Putamen (tissue), 1 donor: ENCODE measurements at places on chromosomes 12 and 14.

DNA sequence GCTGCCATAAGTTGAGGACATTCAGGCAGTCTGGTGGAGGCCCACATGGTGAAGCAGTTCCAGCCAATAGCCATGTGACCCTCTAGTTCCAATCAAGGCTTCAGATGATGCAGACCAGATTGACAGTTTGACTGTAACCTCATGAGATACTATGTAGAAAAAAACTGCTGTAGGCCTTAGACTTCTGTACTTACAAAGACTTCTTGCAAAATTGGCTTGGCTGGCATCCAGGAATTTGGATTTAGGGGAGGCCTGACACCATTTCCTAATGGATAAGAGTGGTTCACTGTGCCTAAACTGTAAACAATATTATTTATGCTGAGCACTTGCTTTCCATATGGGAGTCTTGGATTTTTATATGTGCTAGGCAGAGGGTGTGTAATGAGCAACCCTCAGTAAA is 76.4 kb downstream of the RGS6 start:
- no peak for DNase-seq

DNA sequence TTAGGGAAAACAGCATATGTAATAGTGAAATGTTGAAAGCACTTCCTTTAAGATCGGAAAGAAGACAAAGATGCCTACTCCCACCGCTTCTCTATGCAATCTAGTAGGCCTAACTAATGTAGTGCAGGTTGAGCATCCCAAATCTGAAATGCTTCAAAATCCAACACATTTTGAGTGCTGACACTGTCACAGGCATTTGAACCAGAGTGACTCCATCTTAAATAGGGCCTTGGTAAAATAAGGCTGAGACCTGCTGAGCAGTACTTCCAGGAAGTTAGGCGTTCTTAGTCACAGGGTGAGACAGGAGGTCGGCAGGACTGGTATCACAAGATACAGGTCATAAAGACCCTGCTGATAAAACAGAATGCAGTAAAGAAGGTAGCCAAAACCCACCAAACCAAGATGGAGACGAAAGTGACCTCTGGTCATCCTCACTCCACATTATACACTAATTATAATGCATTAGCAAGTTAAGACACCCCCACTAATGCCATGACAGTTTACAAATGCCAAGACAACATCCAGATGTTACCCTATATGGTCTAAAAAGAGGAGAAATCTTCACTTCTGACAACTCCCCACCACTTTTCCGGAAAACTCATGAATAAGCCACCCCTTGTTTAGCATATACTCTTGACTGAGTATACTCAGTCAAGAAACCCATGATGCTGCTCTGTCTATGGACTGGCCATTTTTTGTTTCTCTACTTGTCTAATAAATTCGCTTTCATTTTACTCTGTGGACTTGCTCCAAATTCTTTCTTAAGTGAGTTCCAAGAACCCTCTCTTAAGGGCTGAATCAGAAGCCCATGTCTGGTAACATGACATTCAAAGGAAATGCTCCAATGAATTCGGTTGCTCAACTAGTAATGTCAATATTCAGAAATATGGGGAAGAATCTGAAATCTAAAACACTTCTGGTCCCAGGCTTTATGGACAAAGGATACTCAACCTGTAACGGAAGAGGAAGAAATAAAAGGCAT is 47.1 kb upstream of the MTERF2 start:
- no peak for DNase-seq

- no peak for DNase-seq
Observed at GRCh38 chr12:110677206-110677911, 11.6 kb downstream of the HVCN1 start.

DNA sequence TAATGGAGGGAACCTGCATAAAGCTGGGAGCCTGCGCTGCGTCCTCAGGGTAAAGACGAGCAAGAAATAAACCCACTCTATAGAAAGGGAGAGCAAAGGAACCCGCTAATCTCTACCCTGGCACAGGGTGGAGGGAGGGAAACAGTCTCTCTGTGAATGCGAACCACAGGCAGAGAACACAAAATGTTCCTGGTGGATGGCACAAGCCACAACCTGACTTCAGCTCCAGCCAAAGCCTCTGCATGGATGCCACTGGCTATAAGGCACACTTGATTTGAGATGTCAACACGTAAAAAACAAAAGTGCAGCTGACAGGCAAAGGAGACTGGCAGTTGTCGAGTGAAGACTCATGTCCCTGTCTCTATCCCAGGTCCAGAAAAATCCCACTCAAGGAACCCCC is 32.4 kb downstream of the CHGA start:
- DNase-seq, result no peak

DNA sequence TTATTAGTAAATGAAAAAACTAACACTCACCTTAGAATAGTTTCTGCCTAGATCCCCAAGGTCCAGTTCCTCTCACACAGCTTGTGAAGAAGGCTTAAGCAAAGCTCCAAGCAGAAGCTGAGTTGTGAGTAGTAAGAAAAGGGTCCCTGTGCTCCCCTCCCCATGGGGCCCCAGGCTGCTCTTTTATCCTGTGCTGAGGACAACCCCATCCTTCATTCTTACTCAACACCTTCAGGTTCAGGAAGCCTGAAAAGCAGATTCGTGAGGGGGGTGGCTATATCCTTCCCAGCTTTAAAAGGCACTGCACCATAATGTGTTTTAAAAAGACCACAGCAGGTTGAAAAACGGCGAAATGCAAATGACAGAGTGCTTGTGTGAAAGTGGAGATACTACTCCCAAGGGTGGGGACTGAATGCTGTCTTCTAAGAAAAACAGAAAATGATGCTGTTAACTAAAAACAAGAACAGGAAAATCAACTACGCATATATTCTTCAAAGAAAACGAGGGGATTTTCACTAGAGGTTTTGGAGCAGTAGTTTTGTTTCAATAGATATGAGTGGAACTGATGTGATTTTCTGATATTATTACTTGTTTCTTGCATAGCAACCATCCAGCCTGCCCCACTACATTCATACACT is 182.7 kb downstream of the KTN1 start:
- no peak for DNase-seq

- no peak for DNase-seq
Observed at GRCh38 chr12:30909349-30910037, 17.1 kb upstream of the TSPAN11 start.

- no peak for DNase-seq
Observed at GRCh38 chr14:55973285-55973800, 144.9 kb upstream of the PELI2 start.

- DNase-seq, result no peak
Observed at GRCh38 chr14:96805956-96806355, 8.8 kb downstream of the VRK1 start.

GRCh38 chr14:54766276-54767138 is 136.1 kb downstream of the GCH1 start:
- DNase-seq, result no peak

- DNase-seq, result no peak
Observed at GRCh38 chr14:41482861-41483260, 123.8 kb upstream of the LRFN5 start.

DNA sequence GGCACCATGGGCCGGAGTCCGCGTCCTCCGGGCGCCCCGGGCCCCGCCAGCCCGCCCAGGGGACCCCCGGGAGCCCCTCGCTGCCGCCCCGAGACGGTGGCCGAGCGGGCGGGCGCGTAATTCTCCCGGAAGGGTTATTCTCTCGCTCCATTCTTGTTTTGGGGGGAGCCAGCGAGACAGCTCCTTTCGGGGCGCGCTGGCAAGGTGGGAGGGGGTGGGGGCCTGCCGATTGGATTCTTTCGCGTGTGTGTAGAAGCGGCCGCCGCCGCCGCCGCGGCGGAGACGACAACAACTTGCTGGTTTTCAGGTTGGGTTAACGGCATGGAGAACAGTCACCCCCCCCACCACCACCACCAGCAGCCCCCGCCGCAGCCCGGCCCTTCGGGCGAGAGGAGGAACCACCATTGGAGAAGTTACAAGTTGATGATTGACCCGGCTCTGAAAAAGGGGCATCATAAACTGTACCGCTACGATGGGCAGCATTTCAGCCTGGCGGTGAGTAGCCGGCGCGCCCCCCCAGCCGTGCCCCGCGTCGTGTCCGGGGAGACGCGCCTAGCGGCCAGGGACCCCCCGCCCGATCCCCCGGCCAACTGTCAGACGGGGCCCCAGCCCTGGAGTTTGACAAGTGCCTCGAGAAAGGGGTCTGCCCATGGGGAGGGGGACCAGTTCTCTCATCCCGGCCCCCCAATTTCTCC is 755 bp downstream of the SETD1B start:
- DNase-seq, result no peak

- DNase-seq, result no peak
Observed at GRCh38 chr14:87108726-87109125, 884.3 kb downstream of the GALC start.

DNA sequence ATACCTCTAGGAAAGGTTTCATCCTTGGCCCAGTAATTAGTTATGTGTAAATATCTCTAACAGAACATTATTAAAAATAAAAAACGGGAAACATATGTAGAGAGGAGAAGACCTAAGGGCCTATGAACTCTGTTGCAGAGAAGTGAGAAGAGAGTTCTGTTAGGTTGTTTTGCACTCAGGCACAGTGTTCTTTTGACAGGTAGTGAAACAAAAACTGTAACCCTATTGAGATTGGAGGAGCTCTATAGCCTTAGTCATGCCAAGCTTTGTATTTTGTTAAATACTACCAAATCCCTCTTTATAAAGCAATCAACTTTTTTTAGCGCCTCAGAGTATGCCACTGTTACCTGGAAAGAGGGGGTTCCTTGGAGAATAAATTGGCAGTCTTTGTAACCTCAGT is 77.6 kb downstream of the CNTN1 start:
- no peak for DNase-seq

GRCh38 chr12:58924652-58925051 is 4.3 kb upstream of the LRIG3 start:
- DNase-seq, result no peak

DNA sequence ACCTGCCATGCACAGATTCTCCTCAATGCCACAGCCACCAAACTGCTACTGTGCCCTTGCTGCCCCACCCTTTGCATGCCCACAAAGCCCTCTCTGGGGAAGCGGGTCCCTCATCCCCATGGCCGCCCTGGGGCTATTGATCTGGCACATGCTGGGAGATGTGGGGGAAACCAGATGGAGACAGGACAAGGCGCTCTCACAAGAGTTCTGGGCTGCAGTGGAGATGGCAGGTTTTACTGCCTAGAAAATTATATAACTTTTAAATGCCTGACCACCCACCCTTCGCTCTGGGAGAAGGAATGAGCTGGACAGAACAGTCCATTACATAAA is 10.6 kb upstream of the PIP4K2C start:
- no peak for DNase-seq

- no peak for DNase-seq
Observed at GRCh38 chr14:50775357-50775756, 55.6 kb downstream of the NIN start.

DNA sequence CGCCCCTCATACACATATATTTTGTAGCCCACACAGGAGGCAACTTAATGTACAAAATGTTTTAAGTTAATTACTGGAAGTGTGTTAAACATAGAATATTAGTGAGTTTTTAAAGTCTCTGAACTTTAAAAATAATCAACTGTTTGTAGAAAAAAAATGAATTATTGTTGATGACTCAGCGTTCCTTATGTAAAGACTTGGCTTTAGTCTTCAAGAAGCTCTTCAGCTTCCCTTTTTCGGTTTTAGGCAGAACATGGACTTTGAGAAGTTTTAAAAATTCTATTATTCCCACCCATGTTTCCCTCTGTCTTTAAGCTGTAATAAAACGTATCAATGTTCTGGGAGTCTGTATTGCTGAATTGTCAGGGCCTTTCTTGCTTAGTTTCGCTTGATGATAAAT is 269.5 kb downstream of the FBXL14 start:
- DNase-seq, result no peak

- no peak for DNase-seq
Observed at GRCh38 chr12:113130457-113131135, 5.0 kb downstream of the RASAL1 start.

DNA sequence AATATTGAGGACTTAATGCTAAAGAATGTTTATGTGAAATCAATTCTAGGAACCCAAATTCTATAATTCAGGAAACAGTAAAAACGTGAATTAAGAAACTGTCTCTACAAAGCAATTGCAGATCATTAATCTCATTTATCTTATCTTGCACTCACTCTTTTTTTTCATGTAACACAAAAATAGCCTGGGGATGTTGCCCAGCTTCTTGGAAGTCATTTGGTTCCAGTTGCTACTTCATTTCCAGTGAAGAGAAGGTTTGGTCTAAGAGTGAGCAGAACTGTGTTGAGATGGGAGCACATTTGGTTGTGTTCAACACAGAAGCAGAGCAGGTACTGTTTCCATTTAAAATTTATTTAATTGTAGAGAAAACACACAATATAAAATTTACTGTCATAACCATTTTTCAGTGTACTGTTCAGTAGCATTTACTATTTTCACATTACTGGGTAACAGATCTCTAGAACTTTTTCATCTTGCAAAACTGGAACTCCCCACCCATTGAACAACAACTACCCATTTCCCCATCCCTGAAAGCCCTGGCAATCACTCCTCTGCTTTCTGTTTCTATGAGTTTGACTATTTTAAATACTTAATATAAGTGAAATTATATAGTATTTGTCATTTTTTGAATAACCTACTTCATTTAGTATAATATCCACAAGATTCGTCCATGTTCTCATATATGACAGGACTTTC is 9.7 kb downstream of the CLEC6A start:
- no peak for DNase-seq
